NCI-H446 (cell line): ENCODE measurements at places on chromosomes 1 and 21.

- DNase-seq: no peak
Observed at GRCh38 chr1:112342558-112342957, 53.5 kb upstream of the CTTNBP2NL start.

GRCh38 chr1:65421351-65422025 is 1.0 kb downstream of the LEPR start:
- DNase-seq: no peak

GRCh38 chr21:34129039-34129891 is 55.9 kb downstream of the MRPS6 start:
- peak; percentile 14 for DNase-seq

- DNase-seq: no peak
Observed at GRCh38 chr1:210727709-210728108, 399.0 kb downstream of the HHAT start.

- no peak for DNase-seq
Observed at GRCh38 chr1:92066321-92066720, 8.9 kb downstream of the SETSIP start.

GRCh38 chr1:101136739-101137138 is 100.1 kb upstream of the S1PR1 start:
- DNase-seq: no peak

- no peak for DNase-seq
Observed at GRCh38 chr1:47781171-47781959, 215.8 kb downstream of the TRABD2B start.

- no peak for DNase-seq
Observed at GRCh38 chr1:183454377-183454776, 17.9 kb upstream of the SMG7 start.

GRCh38 chr1:183576537-183576936 is 13.7 kb downstream of the NCF2 start:
- DNase-seq: no peak

DNA sequence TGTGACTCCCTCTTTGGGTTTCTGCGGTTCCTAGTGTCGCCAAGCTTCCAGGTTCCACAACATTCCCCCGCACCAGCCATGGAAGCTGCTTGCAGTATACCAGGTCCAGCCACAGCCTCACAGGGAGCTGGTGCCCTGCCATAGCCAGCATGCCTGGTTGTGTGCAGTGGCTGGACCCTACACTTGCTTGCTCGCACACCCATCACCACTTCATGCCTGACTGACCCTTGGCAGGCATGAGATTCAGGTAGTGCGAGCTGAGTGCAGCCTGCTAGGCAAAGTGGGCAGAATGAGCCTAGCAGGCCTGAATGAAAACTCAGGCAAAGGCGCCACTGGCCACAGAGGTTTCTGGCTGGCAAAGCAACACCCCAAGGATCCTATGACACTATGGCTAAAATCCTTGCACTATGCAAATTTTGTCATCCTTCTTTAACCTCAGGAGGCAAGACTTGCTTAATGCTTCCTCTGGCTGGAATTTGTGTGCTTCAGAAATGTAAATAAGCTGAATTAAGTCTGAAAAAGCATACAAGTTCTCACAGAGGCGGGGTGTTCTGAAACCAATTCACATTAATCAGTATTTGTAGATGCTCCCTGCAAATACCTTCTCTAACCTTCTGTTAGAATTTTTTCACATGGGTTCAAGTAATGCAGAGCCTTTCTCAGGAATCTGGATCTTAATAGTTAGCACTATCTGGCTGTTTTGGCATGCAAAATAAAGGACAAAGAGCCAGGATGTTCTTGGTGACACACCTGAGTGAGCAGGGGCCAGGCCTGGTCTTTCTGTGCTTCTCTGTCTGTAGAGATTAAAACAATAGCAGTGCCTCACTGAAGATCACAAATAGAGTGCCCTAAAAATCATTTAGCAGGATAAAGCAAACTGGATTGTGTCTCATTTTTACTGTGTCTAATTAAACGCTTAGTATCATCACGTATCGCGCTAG is 256.9 kb downstream of the GPATCH2 start:
- no peak for DNase-seq

DNA sequence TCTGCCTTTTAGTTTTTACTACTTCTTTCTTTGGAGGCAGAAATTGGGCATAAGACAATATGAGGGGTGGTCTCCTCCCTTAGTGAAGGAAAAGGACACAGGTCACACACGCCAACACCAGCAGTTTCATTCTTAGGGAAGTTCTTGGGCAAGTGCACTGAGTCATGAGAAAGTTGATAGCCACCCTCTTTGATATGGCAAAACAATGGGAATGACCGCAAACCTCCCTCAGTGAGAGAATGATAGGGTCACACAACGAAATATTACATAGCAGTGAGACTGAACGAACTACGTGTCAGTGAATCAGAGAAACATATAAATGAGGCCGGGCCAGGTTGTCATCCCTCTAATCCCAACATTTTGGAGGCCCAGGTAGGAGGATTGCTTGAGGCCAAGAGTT is 20.0 kb downstream of the IL6R start:
- DNase-seq: no peak

GRCh38 chr1:87958201-87958600 is 629.5 kb downstream of the LMO4 start:
- DNase-seq: no peak

DNA sequence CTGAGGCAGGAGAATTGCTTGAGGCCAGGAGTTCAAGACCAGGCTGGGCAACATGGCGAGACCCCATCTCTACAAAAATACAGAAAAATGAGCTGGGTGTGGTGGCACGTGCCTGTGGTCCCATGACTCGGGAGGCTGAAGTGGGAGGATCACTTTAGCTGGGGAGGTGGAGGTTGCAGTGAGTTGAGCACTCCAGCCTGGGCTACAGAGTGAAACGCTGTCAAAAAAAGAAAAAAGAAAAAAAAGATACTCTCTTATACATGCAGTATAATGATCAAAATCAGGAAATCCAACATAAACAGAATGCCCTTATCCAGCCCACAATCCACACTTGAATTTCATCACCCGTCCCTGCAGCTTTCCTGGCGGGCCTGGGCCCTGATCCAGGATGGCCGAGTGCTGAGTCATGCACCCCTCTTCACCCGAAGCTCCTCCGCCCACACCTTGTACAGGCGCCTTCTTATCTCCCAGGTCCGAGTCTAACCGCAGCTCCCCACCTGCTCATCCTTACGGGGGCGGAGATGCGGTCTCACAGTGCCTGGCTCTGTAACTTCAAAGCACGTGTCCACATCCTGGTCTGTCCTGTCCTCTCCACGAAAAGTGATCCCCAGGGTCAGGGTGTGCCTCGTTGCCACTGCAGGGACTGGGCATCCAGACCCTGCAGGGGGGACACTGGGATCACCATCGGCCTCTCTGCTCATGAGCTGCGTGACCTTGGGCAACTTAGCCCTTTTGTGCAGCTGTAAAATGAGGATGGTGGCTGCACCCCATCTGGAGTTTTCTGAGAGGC is 120.2 kb upstream of the SLC45A1 start:
- DNase-seq: no peak

GRCh38 chr1:245953876-245954660 is 553.0 kb downstream of the SMYD3 start:
- DNase-seq: no peak

GRCh38 chr1:56868761-56869160 is 14.2 kb downstream of the C8A start:
- DNase-seq: no peak

DNA sequence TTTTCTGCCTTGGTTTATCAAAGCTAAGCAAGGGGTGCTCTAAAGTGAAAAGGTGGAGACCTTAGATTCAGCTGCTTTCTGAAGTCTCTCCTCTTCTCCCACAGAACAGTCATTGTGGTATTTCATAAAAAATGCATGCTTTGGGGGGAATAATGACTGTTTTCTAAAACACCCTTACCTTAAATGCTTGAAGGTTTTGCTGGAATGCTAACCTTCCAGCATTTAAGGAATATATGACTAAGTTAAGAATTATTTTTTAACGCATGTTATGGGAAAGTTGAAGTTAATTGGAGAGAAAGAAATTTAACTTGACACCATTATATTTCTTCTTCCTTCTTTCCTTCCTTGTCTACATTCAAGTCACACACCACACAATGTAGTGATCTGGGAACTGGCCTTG is 162.5 kb downstream of the ROR1 start:
- DNase-seq: no peak
